Activated naive CD4-positive, alpha-beta T cell treated with anti-CD3 and anti-CD28 coated beads, Interleukin-2, amount 50 U/mL, for 72 hours (primary cell): ENCODE measurements at places on chromosomes 11 and 22.

DNA sequence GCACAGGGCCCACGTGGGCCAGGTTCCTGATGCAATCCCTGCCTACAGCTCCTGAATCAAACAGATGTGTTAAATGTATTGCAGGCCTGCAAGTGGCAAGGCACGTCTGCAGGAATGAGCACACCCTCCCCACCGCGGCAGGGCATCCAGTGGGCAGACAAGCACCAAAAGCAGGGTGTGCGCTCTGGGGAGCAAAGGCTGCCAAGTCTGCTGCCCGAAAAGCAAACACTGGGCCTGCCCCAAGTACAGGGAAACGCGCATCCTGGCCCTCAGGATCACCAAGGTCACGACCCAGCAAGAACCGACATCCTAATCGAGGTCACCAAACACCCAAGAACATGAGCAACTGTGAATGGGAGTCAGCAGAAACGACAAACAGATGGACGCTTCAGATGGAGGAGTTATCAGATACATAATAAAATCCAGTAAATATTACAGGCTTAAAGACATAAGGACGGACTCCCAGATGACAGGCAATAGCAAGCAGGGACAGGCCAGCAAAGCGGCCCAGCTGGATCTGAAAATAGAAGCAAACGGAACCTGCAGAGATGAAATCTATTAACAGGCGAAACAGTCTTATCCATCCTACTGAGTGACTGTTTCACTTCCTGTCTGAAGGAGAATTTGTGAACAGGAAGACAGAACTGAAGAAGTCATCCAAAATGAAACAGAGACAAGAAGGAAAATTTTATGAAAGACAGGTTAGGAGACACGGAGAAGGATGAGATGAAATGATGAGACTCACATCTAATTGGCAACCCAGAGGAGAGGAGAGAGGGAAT is 26.7 kb downstream of the CARS1 start:
- DNase-seq, result no peak

- DNase-seq, result no peak
Observed at GRCh38 chr11:127607487-127608085, 607.0 kb upstream of the KIRREL3 start.

DNA sequence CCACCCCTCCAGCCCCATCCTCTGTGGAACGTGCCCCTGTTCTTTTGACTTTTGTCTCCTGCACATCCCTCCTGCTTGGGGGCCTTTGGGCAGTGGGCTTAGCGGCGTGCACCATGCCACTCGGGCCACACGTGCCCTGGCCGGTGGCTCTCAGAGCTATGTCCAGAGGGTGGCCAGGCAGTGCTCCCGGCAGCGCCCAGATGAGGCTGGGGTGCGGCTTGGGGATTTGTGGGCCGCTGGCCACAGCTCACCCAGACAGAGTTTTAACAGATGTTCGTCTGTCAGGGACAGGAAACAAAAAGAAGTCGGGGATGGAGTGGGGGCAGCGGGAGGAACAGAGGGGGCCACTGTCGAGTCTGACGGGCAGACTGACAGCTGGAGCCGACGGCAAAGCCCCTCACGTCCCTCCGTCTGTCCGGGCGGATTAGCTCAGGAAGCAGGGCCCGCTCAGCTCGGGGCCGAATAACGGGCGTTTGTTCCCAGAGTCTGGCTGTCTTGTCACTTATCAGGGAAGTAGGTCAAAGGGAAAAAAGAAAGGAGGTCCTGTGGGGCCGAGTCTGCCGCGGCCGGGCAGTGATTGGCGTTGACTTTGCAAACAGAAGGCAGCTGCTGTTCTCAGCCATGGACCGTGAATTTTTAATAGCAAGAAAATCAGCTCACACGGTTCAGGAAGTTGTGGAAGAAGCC is 61.6 kb downstream of the LRP5 start:
- DNase-seq, result no peak

DNA sequence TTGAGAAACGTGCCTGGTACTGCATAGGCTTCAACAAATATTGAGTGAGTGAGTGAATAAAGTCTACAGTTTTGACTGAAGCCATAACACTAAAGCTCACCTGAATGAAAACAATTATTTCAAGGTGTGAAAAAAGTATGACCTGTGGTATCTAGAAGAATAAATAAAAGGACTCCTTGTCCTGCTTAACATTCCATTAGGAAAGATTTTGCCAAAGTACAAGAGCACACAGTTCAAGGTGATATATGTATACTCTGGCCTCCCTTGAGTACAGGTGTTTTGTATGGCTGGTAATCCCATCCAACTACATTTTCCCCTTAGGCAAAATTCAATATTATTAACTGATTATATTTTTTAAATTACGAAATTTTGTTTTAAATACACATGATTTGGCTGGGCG is 1.8 kb upstream of the CREBZF start:
- no peak for DNase-seq

- DNase-seq, result no peak
Observed at GRCh38 chr11:57427727-57428082, 784 bp upstream of the SLC43A3 start.

DNA sequence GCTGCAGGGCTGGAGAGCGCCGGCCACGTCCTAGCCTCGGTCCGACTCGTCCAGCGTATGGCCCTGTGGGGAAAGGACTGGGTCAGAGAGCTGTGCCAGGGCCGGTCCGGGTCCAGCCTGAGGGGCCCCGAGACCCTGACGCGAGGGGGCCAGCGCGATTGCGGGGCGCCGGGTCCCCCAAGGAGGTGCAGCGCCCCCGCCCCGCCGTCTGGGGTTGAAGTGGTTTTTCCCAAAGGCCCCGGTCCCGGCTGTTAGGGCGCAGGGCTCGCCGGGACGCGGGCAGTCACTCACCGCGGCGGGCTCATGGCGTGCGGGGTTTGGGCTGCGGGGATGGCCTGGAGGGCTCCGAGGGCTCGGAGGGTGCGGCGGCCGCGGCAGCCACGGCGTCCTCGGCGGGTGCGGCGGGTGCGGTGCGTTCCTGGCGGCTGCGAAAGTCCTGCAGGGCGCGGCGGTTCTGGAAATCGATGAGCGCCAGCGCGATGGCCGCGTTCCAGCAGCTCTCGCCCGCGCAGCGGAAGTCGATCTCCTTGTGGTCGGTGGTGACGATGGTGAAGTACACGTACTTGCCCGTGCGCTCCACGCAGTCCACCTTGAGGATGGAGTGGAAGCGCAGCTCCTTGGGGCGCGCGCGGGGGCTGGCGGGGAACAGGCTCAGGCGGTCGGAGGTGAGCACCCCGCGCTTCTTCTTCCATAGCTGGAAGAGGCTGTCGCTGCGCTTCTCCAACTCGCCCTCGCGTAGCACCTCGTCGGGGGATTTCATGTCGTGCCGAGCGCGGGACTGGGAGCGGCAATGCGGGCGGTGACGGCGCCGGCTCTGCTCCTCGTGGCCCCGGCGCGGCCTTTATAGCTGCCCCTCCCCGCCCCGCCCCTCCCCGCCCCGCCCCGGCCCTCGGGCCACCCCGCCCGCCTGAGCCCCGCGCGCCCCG is at the start of gene PHLDA2:
Gene PHLDA2 (minus strand): TSS at position 816 of the 926 bp plus-strand sequence. CDS start 56 bp downstream, at position 760.
- DNase-seq, result peak; percentile 85

- peak; percentile 88 for DNase-seq
Observed at GRCh38 chr22:49838771-49839717, 11.4 kb upstream of the BRD1 start.

GRCh38 chr11:97351939-97352338 is 962.1 kb downstream of the JRKL start:
- DNase-seq, result no peak

DNA sequence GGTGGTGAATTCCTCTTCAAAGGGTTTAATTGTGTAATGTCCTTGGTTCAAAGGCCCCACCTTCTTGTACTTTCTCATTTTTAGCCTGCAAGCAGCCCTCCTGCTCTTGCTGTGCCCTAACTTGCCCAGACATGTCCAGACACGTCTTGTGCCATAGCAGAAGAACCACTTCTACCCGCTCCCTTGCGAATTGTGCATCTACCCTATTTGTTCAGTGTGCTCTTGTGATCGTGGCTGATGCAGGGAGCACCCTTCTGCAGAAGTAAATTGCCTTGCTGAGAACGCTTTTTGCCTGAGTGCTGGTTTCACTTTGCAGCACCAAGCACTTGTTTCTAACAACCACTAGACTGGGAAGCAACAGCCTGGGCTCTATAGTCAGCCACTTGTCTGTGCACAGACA is 249.4 kb downstream of the SBF2 start:
- no peak for DNase-seq

- no peak for DNase-seq
Observed at GRCh38 chr11:45617871-45618601, 47.4 kb downstream of the CHST1 start.

DNA sequence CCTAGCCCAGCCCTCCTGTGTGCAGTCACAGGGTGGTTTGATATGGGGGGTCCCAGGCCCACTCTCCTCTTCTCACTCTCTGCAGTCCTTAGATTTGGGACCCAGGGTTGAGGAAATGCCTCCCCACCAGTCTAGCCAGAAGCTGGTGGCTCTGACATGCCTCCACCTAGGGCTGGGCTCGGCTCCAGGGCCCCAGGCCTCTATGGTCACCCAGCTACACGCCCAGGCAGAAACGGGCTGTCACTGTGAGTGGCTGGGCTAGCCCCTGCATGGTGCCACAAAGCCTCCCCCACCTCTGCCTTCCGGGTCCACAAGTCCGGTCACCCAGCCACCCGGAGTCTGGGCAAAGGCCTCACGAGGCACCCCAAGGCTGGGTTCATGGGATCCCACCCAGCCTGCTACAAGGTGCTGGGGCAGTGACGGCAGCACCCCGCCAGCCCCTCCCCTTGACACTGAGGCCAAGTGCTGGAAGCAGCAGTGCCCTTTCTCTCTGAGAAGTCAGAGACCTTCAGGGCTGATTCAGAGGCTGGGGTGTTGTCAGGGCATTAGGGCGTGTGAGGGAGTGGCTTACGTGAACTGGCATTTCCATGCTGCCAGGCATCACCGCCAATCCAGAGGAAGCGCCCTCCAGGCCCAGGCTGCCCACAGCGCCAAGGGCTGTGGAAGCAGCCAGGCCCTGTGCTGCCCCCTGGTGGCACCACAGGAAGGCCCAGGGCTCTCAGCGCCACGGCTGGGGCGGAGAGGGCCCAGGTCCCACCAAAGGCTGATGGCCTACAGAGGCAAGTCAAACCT is 638 bp upstream of the PITPNM1 start:
- peak; percentile 96 for DNase-seq

DNA sequence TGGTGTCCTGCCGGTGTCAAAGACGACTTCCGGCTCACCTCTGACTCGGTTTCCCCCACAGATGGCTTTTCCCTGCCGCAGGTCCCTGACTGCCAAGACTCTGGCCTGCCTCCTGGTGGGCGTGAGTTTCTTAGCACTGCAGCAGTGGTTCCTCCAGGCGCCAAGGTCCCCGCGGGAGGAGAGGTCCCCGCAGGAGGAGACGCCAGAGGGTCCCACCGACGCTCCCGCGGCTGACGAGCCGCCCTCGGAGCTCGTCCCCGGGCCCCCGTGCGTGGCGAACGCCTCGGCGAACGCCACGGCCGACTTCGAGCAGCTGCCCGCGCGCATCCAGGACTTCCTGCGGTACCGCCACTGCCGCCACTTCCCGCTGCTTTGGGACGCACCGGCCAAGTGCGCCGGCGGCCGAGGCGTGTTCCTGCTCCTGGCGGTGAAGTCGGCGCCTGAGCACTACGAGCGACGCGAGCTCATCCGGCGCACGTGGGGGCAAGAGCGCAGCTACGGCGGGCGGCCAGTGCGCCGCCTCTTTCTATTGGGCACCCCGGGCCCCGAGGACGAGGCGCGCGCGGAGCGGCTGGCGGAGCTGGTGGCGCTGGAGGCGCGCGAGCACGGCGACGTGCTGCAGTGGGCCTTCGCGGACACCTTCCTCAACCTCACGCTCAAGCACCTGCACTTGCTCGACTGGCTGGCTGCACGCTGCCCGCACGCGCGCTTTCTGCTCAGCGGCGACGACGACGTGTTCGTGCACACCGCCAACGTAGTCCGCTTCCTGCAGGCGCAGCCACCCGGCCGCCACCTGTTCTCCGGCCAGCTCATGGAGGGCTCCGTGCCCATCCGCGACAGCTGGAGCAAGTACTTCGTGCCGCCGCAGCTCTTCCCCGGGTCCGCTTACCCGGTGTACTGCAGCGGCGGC is 5.5 kb downstream of the B3GNT6 start:
- DNase-seq, result no peak

DNA sequence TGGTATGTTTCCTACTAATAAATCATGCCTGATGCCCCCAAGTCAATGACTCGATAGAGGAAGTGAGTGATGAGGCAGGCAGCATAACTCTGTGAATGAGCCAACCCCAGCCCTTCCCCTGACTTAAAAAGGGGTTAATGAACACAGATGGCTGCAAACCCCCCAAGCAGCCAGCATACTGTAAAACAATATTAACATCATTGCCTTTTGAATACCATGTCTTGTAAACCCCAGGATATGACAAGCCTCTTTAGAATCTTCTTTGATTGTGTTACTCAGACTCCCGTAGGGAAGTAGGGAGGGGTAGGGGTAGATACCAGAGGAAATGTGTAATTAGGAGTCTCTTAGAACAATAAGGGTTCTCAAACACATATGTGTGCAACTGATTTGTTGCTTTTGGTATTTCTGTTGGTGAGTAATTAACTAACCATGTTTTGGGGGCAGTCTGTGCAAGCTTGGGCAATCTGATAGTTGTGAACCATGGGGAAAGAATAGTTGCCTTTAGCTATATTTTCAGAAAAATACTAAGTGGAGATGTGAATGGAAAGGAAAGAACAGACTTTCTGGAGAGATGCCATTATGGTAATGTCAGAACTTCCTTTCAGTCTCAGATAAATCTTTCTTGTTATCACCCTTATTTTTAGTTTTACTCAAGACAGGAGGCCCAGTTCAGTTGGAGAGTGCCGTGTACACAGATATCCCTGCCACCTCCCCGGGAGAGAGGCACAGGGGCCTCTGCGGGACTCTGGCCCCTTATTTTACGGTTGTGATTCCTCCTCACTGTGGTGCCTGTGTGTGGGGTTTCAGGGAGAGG is 701.8 kb downstream of the NTM start:
- DNase-seq, result no peak

- DNase-seq, result no peak
Observed at GRCh38 chr11:32940865-32941264, 48.3 kb downstream of the QSER1 start.

DNA sequence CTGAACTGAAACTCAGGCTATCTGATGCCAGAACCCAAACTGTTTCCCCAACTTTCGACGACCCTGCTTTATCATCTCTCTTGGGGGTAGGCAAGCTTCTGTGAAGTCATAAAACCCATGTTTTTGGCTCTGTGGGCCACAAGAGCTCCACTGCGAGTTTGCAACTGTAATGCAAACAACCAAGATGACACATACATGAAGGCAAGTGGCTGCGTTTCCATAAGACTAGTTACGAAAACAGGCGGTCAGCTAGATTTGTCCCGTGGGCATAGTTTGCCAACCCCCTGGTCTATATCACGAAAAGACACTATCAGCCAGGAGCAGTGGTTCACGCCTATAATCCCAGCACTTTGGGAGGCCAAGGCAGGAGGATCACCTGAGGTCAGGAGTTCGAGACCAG is 37.5 kb downstream of the TPST2 start:
- DNase-seq, result no peak

DNA sequence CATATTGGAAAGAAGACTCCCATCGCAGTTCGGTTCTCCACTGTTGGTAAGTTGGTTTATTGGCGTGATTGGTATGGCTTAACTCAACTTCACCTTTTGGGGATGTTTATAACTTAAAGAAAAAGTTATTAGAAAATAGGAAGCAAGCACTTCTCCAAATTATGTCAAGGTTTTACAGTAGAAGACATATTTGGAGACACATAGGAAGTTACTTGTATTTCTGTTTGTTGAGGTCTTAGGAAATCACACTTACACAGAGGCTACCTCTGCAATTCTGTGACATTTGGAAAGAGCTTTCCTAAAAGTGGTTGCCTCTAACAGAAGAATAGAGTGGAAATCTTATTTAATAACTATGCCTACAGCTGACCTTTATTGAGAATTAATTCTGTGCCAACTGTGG is 12.3 kb downstream of the CAT start:
- DNase-seq, result no peak

GRCh38 chr11:117690484-117691217 is 106.4 kb downstream of the DSCAML1 start:
- DNase-seq, result no peak

GRCh38 chr11:15816260-15816871 is 540.0 kb downstream of the SOX6 start:
- DNase-seq, result no peak
